Activated gamma-delta T cell treated with anti-CD3 and anti-CD28 coated beads, Interleukin-2, amount 50 U/mL, for 16 hours (primary cell): ENCODE measurements at places on chromosomes 6 and 20.

GRCh38 chr6:112409311-112409710 is 62.2 kb downstream of the RFPL4B start:
- no peak for DNase-seq

DNA sequence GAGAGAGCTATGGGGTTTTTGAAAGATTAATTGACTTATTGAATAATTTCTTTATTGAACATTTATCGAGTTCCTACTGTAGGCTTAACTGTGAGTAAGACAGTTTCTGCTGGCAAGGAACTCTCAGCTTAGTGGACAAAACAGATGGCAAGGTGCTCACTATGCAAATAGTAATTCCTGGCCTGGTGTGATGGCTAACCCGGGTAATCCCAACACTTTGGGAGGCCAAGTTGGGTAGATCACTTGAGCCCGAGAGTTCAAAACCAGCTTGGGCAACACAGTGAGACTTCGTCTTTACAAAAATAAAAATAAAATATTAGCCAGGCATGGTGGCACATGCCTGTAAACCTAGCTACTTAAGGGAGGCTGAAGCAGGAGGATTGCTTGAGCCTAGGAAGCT is 13.5 kb upstream of the TGM2 start:
- no peak for DNase-seq

DNA sequence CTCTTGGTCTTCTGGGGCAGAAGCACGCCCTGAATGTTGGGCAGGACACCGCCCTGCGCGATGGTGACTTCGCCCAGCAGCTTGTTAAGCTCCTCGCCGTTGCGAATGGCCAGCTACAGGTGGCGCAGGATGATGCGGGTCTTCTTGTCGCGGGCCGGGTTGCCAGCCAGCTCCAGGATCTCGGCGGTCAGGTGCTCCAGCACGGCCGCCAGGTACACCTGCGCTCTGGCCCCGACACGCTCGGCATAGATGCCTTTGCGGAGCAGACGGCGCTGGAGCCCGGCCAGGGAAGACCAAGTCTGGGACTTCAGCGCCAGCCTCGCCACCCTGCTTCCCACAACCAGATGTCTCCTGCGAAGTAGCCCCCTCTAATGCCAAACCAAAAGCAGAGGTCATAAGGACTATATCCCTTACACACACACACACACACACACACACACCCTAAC is 8.0 kb upstream of the SLC17A3 start:
- peak; percentile 15 for DNase-seq

- no peak for DNase-seq
Measured at GRCh38 chr6:25413207-25413905, 134.2 kb downstream of the CARMIL1 start.

DNA sequence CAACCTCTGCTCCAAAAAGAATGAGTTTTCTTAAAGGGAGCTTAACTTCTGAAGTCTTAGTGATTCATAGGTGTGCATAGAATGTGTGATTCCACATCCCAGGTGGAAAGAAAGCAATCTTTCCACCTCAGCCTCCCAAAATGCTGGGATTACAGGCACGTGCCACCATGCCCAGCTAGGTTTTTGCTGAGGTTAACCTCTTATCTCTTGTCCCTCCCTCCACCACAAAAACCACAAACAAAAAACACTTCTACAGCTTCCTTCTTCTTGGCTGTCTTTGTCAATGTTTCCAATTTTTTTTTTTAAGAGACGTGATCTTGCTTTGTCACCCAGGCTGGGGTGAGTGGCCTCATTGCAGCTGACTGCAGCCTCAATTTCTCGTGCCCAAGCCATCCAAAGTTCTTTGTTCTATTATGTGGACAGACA is 8.1 kb upstream of the CSE1L start:
- peak; percentile 3 for DNase-seq
